ENCODE measurements at places on chromosomes 4 and X.

DNA sequence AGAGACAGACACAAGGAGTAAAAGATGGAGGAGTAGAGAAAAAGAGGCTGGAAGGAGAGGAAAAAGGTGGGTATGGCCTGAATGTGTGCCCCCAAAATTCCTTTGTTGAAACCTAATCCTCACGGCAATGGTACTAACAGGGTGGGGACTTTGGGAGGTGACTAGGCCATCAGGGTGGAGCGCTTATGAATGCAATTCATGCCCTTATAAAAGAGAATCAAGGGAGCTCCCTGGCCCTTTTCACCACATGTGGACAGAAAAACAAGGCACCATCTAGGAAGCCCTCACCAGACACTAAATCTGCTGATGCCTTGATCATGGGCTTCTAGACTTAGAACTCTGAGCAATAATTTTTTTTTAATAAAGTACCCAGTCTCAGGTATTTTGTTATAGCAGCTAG is 255.1 kb downstream of the NPFFR2 start:
- no peak for DNase-seq

DNA sequence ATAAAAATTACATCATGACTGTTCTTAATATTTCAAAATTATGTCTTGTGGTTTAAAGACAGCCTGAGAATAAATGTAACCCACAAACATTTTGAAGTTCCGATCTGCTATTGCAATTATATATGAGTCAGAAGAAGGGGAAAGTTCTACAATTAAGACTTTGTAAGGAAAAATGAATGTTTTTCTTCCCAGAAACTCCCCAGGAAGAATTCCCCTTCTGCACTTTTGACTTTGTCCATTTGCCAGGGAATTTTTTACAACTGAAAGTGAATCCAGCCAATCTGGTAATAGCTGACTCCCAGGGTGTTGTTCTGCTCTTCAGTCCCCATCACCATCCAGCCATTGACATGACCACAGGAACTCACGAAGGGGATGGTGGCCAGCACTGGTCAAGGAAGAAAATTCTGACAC is 61.6 kb upstream of the NOCT start:
- peak; percentile 77 for DNase-seq

DNA sequence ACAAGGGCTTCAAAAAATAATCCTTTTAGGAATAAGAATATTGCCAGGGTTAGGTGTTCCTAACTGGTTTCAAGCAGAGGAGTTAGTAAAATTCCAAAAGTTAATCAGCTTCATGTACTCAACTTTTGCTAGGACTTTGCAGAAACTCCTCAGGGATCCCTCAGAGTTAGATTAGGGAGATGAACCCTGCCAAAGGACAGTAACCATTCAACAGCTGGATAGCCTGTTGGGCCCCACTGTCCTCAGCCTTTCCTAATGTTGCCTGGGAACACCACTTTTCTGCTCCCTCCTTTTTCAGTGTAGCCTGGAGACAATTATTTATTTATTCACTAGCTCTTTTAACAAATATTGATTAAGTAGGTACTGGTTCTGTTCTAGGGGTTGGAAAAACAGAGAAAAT is 53.8 kb downstream of the NFKB1 start:
- DNase-seq: no peak

DNA sequence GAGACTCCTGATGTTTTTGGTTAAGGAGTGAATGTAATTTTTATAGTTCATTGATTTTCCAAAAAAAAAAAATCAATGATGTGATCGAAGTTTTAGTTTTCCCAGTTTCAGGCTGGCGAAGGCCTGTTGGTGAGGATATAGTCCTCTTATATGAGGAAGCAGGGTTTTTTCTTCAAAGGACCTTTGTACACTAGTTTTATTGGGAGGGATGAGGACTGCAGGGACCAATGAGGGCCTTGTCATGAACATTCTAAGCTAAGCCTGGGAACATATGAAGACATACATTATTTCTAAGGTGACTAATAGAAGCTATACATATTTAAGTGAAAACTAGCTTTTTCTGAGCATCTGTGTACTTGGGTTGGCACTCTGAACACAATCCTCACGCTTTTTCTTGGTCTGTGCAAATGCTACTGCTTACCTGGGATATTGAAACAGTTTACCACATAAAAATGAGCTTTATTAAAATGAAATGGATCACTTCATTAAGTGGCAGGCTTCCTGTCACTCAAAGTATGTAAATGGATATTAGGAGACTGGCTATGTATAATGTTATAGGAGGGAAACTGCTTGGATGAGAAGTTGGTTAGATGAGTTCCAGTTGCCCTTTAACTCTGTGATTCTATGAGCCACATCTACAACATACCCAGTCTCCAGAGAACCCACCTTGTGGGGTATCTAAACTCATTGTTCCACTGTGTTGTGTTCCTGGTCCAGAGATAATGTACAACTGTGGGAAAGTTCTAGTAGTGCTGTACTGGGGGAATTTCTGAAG is 43.5 kb downstream of the SLC4A4 start:
- no peak for DNase-seq

DNA sequence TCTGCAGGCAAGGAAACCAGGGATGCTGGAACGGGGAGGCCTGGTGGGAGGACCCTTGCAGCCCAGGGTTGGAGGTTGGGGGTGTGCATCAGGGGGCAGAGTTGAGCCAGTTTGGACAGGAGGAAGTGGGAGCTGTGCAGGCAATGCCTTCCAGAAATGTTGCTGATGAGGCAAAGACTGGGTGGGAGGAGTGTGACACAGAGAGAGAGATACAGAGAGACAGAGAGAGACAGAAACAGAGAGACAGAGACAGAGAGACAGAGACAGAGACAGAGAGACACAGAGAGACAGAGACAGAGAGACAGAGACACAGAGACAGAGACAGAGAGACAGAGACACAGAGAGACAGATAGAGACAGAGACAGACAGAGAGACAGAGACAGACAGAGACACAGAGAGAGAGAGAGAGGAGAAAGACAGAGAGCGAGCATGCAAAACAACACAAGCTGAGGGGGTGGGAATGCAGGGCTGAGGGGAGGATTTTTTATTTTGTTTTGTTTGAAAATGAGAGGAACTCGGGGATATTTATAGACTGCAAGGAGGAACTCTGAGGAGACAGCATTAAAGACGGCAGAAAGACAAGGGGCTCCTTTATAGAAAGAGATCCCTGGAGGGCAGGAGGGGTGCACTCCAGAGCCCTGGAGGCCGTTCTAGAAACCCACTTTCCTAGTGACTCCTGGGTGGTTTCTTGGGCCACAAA is 1.9 kb upstream of the HAUS3 start:
- peak; percentile 61 for DNase-seq

GRCh38 chr4:39873823-39874222 is 103.9 kb downstream of the PDS5A start:
- DNase-seq: no peak

DNA sequence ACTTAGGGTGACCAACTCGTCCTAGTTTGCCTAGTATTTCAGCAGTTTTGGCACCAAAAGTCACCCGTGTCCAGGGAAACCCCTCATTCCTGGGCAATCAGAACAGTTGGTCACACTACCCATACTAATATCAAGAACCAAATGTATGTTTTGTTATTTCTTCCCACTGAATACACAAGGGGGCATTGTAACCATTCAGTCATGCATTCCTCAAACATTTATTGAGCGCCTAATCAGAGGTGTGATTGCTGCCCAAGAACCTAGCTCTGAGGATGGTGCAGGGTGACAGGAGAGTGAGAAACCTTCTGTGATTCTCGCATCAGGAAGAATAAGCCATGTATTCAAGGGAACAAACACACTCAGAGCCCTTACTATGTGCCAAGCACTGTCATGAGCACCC is 69.8 kb upstream of the RAI2 start:
- DNase-seq: no peak

- no peak for DNase-seq
Measured at GRCh38 chr4:183411291-183411861, 33.1 kb upstream of the CDKN2AIP start.

GRCh38 chrX:26613956-26614355 is 398.0 kb downstream of the MAGEB5 start:
- peak; percentile 16 for DNase-seq

DNA sequence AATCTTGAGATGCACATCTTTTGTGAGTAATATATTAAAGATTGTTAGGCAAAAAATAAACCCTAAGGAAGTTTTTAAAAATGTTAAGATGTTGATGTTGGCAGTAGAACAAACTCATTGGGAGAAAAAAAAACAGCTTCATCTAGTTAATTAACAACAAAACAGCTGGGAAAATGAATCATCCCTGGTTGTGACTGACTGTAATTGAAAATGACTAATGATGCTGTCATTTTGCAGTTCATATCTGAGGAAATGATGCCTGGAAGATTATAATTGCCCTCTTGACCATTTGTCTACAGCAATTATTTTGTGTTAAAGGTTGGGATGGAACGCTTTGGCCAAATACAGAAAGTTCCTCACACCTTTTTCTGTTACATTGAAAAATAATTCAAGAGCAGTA is 760.4 kb upstream of the FTHL17 start:
- DNase-seq: no peak

GRCh38 chr4:108336076-108336475 is 167.3 kb upstream of the LEF1 start:
- no peak for DNase-seq

DNA sequence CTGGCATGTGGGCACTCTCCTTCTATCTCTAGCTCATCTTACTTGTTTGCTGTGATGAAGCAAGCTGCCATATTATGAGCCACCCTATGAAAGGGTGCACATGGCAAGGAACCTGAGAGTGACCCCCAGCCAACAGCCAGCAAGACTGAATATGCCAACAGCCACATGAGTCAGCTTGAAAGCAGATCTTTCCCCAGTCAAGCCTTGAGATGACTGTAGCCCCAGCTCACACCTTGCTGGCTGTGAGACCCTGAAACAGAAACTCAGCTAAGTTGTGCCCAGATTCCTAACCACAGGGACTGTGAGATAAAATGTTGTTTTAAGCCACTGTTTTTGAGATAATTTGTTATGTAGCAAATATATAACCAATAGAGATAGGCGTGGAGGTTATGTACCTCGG is 36.2 kb downstream of the KDM5C start:
- DNase-seq: no peak

- DNase-seq: no peak
Measured at GRCh38 chrX:87890437-87890836, 372.8 kb downstream of the KLHL4 start.

DNA sequence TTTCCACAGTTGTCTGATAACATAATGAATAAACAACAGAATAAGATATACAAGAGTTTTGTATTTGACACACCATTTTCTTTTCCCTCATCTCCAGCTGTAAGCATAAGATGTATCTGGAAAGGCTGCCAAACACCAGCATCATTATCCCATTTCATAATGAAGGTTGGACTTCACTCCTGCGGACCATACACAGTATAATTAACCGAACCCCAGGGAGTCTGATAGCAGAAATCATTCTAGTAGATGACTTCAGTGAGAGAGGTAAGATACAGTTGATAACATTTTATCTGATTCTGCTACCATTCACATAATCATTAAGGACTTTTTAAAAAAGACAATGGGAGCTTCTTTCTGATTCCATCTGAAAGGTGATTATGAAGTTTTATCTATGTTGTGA is 535.2 kb downstream of the GALNTL6 start:
- DNase-seq: no peak

GRCh38 chrX:38494239-38494823 is 67.0 kb upstream of the TSPAN7 start:
- DNase-seq: no peak

DNA sequence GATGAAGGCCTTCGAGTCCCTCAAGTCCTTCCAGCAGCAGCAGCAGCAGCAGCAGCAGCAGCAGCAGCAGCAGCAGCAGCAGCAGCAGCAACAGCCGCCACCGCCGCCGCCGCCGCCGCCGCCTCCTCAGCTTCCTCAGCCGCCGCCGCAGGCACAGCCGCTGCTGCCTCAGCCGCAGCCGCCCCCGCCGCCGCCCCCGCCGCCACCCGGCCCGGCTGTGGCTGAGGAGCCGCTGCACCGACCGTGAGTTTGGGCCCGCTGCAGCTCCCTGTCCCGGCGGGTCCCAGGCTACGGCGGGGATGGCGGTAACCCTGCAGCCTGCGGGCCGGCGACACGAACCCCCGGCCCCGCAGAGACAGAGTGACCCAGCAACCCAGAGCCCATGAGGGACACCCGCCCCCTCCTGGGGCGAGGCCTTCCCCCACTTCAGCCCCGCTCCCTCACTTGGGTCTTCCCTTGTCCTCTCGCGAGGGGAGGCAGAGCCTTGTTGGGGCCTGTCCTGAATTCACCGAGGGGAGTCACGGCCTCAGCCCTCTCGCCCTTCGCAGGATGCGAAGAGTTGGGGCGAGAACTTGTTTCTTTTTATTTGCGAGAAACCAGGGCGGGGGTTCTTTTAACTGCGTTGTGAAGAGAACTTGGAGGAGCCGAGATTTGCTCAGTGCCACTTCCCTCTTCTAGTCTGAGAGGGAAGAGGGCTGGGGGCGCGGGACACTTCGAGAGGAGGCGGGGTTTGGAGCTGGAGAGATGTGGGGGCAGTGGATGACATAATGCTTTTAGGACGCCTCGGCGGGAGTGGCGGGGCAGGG is 568 bp downstream of the HTT start:
- peak; percentile 77 for DNase-seq

DNA sequence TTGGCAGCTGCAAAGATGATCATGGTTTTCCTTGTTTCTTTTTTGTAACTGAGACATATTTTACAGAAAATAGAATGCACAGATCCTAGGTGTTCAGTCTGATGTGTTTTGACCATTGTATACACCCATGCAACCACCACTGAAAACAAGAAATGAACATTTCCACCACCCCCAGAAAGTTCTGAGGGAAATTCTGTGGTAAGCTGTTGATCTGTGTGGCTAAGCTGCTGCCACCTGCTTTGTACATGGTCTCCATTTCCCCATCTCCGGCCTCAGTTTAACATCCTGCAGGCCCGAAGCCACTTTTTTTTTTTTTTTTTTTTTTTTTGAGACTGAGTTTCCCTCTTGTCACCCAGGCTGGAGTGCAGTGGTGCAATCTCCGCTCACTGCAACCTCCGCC is 65.3 kb downstream of the NYX start:
- no peak for DNase-seq

- no peak for DNase-seq
Measured at GRCh38 chr4:93243262-93243661, 585.3 kb upstream of the ATOH1 start.

GRCh38 chr4:53929311-53929710 is 135.1 kb downstream of the CHIC2 start:
- DNase-seq: no peak

GRCh38 chrX:33062041-33062440 is 149.3 kb downstream of the DMD start:
- no peak for DNase-seq

DNA sequence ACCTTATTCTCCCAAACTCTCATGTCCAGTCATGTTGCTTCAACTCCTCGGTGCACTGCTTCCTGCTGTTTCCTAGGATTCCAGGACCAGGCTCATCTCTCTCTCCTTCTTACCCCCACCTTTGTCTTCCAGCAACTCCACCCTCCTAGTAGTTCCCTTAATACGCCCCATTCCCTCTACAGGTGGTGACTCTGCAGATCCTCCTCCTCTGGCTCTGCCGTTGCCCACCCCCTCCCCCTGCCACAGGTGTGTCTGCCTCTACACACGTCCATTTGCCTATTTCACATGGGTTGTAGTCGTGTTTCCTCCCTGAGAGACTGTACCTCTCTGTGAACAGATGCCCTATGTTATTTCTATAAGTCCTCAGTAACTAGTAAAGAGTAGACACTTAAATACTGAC is 32.4 kb downstream of the CDS1 start:
- DNase-seq: no peak

- DNase-seq: no peak
Measured at GRCh38 chr4:70133473-70133872, 20.6 kb upstream of the PRR27 start.
